ENCODE measurements at places on chromosomes 11 and 22.

DNA sequence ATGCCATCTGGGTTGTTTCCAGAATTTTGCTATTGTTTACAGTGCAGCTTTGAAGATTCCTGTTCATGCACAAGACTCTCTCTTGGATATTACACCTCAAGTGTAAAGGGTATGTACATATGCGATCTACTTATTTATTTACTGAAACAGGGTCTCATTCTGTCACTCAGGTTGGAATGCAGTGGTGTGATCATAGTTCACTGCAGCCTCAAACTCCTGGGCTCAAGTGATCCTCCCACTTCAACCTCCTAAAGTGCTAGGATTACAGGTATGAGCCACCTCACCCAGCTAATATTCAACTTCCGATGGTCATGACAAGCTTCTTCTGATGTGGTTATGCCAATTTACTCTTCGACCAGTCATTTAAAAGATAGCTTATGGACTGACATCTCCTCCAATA, 158.1 kb upstream of the PITPNB start:
- no peak overlapping the region for H3K27ac ChIP-seq
- no peak for DNase-seq
- peaks cover 10% of the 10 kb centered on the region for H3K27me3 ChIP-seq
- H3K4me1 ChIP-seq, result no peaks in the 10 kb centered on the region
- H3K4me3 ChIP-seq, result no peak overlapping the region
- no peaks in the 10 kb centered on the region for H3K36me3 ChIP-seq

GRCh38 chr11:110447897-110448745, 18.4 kb downstream of the FDX1 start:
- no peak for DNase-seq
- no peak overlapping the region for H3K4me3 ChIP-seq
- no peaks in the 10 kb centered on the region for H3K27me3 ChIP-seq
- no peak overlapping the region for H3K27ac ChIP-seq
- H3K4me1 ChIP-seq, result peaks cover 32% of the 10 kb centered on the region

GRCh38 chr11:123233975-123234334, 38.9 kb upstream of the CLMP start:
- H3K27ac ChIP-seq, result peak overlapping the region; percentile 95
- H3K4me1 ChIP-seq, result peaks cover 35% of the 10 kb centered on the region
- peaks cover 16% of the 10 kb centered on the region for H3K36me3 ChIP-seq
- H3K27me3 ChIP-seq, result peaks cover 13% of the 10 kb centered on the region
- H3K4me3 ChIP-seq, result no peak overlapping the region
- no peak for DNase-seq

- no peaks in the 10 kb centered on the region for H3K4me1 ChIP-seq
- H3K27me3 ChIP-seq, result peaks cover 30% of the 10 kb centered on the region
- no peak for DNase-seq
- no peak overlapping the region for H3K4me3 ChIP-seq
Measured at GRCh38 chr11:113179181-113179704, 135.1 kb upstream of the TTC12 start.

DNA sequence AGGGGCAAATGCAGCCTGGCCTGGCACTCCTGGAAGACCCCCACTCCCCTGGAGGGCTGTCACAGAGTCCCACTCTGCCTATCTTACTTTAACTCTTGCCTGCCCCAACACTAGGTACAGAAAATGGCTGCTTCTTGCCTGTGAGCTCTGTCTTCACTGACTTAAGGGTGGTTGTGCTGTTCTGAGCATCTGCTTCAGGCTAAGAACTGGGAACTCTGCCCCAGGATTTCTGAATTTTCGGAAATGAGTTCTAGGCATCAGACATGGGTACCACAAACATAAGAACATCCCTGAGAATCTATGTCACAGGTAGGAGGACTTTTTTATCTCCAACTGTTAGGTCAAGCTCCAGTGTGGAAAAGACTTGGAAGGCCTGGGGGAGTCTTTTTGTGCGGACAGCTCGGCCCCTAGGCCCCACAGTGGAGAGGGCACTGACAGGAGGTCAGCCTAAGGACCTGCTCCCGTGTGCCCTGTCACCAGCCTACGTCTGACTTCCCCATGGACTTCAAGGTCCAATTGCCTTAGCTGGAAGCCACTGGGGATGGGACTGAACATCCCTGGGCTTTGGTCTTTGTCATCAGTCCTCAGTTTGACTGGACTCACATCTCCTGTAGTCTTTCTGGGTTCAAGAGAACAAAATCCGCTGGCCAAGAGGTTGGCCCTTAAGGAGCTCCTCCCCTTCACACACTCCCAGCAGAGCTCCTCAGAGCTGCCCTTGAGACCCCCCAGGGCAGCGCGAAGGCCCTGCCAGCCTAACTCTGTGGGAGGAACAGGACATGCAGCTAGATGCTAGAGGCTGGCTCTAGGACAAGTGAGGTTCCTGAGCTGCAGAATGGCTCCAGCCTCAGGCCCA, 31.9 kb downstream of the PPP2R1B start:
- H3K4me1 ChIP-seq, result peaks cover 2% of the 10 kb centered on the region
- DNase-seq, result no peak
- no peak overlapping the region for H3K27ac ChIP-seq
- H3K36me3 ChIP-seq, result peaks cover 5% of the 10 kb centered on the region
- H3K4me3 ChIP-seq, result no peak overlapping the region
- no peaks in the 10 kb centered on the region for H3K27me3 ChIP-seq

DNA sequence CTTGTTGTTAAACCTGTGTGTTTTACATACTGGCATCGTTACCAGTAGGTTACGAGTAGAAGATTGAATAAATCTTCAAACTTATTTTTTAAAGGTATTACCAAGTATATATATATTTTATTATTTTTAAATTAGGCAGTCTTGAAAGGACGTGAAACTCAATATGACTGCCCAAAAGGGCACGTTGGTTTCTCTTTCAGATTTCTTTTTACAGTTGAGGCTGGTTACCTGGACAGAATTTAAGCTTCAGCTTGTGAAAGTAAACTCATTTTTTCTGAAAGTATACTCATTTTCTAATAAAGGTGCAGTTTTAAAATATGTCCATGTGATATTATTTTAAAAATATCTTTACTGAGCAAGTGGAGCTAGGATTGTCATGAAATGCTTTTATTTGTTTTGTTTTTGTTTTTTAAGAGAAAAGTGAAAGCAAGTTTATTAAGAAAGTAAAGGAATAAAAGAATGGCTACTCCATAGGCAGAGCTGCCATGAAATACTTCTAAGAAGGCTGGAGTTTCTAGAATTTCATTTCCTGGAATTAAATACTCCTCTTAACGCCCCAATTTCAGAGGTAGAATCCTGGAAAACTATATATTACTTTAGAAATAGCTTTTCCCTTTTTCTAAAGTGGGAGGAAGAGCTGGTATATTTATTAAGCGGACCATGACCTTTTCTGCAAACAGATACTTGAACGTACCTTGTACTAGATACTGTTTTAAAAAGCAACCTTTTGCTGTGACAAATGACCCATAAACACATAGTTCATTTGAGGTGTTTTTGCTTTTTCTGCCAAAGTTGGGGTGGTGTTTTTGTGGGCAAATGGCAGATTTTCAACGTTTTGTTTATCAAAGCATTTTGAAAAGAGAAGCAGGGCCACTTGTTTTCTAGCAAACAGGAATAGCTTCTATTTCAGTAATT, 1.9 kb downstream of the FBXO7 start:
- H3K27ac ChIP-seq, result peak overlapping the region; percentile 96
- peak overlapping the region; percentile 92 for H3K4me3 ChIP-seq
- H3K27me3 ChIP-seq, result peaks cover 2% of the 10 kb centered on the region
- no peak for DNase-seq

DNA sequence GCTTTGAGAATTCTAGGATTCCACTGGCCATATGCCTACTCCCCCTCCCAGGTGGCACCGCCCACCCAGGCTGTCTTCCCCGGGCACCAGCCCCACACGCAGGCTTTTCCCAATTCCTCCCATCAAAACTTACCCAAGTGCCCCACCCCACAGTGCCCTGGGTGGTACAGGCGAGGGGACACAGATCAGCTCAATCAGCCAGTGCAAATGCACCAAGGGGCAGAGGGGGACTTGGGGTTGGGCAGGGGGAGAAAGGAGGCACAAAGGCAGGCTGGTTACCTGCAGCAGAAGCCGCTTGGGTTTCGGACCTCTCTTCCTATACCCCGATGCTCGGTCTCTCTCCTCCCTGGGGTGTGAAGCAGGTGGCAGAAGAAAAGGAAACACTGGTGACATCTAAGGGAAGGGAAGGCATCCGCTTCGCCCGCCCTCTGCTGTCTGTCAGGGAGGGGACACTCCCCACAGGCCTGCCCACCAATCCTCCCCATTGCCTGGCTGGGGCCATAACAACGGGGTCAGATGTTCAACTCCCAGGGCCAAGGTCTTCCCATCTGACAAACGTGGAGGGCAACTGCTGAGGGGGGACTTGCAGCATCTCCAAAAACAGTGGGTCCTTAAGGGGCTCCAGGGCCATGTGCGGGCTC, 14.0 kb downstream of the CBX7 start:
- H3K4me3 ChIP-seq, result no peak overlapping the region
- no peaks in the 10 kb centered on the region for H3K27me3 ChIP-seq
- H3K4me1 ChIP-seq, result no peaks in the 10 kb centered on the region
- DNase-seq, result no peak
- no peaks in the 10 kb centered on the region for H3K36me3 ChIP-seq
- H3K27ac ChIP-seq, result no peak overlapping the region

DNA sequence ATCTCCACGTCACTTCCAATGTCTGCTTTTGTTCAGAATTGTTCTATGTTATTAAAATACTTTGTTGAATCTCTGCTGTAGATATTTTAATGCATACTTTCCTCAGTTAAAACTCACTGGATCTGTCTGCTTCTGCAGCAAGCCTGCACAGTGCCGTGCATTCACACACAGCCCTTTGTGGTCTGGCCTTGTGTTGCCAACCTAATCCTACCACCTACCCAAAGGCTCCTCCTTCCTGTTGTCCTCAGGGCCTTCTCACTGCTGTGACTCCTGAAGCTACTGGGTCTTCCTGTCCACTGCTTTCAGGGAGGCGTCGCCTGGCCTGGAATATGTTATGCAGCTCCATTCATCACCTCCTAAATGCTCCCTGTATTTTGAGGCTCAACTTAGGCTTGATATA, 67.0 kb downstream of the PPP6R3 start:
- H3K27me3 ChIP-seq, result no peaks in the 10 kb centered on the region
- peaks cover 46% of the 10 kb centered on the region for H3K4me1 ChIP-seq
- no peak overlapping the region for H3K4me3 ChIP-seq
- no peak for DNase-seq

DNA sequence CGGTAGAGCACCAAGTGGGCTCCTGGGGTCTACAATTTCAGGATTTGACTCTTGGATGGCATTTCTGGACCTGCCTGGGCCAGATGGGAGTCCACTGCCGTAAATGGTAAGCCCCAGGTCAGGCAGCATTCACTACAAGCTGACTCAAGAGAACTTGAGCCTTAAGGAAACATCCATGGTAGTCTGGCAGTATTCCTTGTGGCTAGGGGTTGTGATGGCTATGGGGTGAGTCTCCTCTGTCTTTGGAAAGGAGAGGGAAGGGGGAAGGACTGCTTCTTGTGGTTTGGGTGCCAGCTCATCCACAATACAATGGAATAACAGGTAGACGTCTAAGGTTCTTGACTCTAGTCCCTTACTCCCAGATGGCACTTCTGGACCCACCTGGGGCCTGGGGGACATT, 32.3 kb upstream of the POU2AF2 start:
- H3K36me3 ChIP-seq, result no peaks in the 10 kb centered on the region
- H3K4me1 ChIP-seq, result no peaks in the 10 kb centered on the region
- no peak for DNase-seq
- peaks cover 32% of the 10 kb centered on the region for H3K27me3 ChIP-seq
- no peak overlapping the region for H3K4me3 ChIP-seq

GRCh38 chr22:26748845-26749244, 91.5 kb downstream of the MIAT start:
- peaks cover 8% of the 10 kb centered on the region for H3K4me1 ChIP-seq
- H3K27ac ChIP-seq, result no peak overlapping the region
- H3K27me3 ChIP-seq, result no peaks in the 10 kb centered on the region

DNA sequence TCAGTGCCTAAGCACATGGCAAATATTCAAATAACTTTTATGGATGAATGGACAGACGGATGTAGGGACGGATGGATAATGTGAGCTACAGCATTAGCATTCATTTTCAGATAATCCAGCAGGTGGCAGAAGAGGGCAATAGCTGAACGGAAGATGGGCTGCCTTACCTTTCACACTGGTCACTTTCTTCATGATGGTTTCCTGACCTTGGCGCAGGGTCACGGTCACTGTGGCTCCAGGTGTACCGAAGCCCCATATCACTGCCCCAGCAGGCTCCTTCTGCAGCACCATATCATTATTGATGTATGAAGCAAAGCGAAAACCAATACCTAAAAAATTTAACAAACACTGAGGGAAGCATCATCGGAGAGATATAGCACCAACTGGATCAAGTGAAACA, 4.3 kb downstream of the SIAE start:
- no peaks in the 10 kb centered on the region for H3K27me3 ChIP-seq
- no peak overlapping the region for H3K27ac ChIP-seq
- peak; percentile 56 for DNase-seq
- H3K36me3 ChIP-seq, result peaks cover 1% of the 10 kb centered on the region
- H3K4me1 ChIP-seq, result peaks cover 22% of the 10 kb centered on the region
- no peak overlapping the region for H3K4me3 ChIP-seq

DNA sequence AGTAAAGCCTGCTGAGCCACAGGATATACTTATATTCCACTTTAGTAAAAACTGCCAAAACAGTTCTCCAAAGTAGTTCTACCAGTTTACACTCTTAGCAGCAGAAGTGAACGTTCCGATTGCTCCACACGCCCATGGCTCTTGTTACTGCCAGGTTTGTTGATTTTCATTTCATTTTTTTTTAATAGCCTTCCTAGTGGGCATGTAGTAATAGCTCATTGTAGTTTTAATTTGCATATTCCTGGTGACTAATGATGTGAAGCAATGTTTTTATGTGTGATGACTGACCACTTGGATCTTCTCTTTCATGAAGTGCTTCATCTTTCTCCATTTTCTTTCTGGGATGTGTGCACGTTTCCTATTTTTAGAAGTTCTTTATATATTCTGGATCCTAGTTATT, 4.8 kb upstream of the C11orf97 start:
- DNase-seq, result no peak
- peaks cover 22% of the 10 kb centered on the region for H3K27me3 ChIP-seq
- H3K36me3 ChIP-seq, result no peaks in the 10 kb centered on the region
- no peak overlapping the region for H3K27ac ChIP-seq
- H3K4me1 ChIP-seq, result peaks cover 10% of the 10 kb centered on the region

GRCh38 chr11:109869536-109869935, 223.7 kb upstream of the ZC3H12C start:
- H3K27me3 ChIP-seq, result no peaks in the 10 kb centered on the region
- no peak for DNase-seq
- H3K27ac ChIP-seq, result no peak overlapping the region

- no peaks in the 10 kb centered on the region for H3K27me3 ChIP-seq
- peaks cover 17% of the 10 kb centered on the region for H3K4me1 ChIP-seq
- no peak overlapping the region for H3K4me3 ChIP-seq
- peaks cover 13% of the 10 kb centered on the region for H3K36me3 ChIP-seq
Measured at GRCh38 chr22:40224702-40225101, 47.0 kb downstream of the TNRC6B start.

DNA sequence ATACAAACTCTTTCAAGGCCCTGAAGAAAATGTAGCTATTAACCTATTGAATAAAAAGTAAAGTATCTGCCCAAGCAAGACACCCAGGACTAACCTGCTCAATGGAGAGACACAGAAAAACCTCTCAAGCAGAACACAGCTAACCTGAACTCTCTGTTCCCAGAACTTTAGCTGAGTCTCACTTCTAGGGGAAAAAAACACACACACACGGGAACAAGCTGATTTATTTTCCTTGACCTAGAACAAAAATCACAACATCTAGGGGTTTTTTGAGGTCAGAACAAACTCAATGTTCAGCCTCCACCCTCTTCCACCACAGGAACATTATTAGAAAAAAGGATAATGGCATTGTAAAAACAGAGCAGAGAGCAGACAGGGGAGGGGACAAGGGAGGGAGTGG, 121.6 kb downstream of the BBOX1 start:
- no peak overlapping the region for H3K4me3 ChIP-seq
- no peak overlapping the region for H3K27ac ChIP-seq
- DNase-seq, result no peak
- H3K27me3 ChIP-seq, result no peaks in the 10 kb centered on the region
- H3K36me3 ChIP-seq, result no peaks in the 10 kb centered on the region

All from activated CD8-positive, alpha-beta memory T cell treated with anti-CD3 and anti-CD28 coated beads, Interleukin-2, amount 10 ng/mL, durations not matched to agents 7 days and 5 days (primary cell).